Peyer's patch (tissue), 4 donors: ENCODE measurements at places on chromosomes 13 and 19. TPM values are rescaled to one million over a fixed set of nuclear protein-coding genes. Genes with fewer than 3 reads are reported as not detected.

EBI3 gene
- not detected for total RNA-seq

DNA sequence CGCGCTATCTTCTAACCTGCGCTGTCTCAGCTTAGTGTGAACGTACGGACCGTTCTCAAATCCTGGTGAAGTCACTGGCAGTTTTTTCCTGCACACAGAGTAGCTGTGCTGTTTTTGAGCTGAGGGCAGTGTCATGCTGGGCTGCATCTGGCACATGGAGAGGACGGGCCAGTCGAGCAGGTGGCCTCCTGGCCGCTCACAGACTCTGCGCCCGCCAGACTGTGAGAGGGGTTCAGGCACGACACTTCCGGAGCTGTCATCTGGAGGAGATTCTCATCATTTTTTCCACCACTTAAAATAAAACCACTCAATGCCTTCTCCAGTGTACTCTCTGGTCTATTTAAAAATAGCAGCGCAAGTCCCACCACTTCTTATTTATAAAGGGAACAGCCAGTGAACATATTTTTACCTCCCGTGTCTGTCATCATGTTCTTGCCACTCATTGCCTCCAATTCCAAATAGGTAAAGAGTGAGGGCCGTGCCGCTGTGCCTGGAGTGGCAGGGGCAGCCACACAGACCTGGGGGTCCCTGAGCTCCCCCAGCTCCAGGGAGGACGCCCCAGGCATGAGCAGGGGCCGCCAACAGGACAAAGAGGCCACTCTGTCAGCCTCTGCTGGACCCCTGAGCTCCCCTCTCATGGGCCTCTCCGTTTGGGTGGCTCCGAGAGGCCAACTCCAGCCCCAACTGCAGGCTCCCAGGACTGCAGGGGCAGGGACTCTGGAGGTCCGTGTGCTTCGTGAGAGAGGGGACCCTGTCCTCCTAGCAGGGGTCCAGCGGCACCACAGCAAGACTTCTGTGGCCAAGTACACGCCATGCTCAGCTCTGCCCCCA lies 36.9 kb upstream of the GRTP1 start:
- H3K27me3 ChIP-seq = no peaks in the 10 kb centered on the region
- DNase-seq = no peak
- H3K4me1 ChIP-seq = no peaks in the 10 kb centered on the region
- no peaks in the 10 kb centered on the region for H3K36me3 ChIP-seq

DNA sequence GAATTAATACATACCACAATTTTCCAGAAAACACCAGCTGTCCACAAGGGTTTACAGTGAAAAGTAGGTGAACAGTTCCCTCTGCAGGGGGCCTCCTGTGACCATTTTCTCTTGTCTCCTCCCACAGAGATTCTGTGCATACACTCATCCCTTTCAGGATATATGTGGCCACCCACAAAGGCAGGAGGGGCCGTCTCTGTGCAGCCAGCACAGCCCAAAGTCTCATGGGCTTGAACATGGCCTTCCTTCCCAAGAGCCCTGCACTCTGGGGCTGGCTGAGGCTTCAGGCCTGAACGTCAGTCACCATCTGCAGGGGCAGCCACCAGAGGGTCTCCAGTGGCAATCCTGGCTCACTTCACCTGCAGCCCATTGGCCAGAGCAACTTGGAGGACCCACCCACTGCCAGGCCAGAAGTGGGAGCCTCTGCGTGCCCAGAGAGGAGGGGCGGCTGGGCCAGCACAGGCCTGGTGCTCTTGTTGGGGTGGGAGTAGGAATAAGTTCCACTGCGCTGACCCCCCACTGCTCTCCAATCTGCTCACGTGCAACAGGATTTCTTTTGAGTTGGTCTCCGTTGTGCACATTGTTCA lies 25.1 kb downstream of the TMEM161A start:
- DNase-seq = no peak
- H3K4me1 ChIP-seq = no peaks in the 10 kb centered on the region
- H3K27me3 ChIP-seq = no peaks in the 10 kb centered on the region
- no peaks in the 10 kb centered on the region for H3K36me3 ChIP-seq
- no peak overlapping the region for H3K4me3 ChIP-seq

DNA sequence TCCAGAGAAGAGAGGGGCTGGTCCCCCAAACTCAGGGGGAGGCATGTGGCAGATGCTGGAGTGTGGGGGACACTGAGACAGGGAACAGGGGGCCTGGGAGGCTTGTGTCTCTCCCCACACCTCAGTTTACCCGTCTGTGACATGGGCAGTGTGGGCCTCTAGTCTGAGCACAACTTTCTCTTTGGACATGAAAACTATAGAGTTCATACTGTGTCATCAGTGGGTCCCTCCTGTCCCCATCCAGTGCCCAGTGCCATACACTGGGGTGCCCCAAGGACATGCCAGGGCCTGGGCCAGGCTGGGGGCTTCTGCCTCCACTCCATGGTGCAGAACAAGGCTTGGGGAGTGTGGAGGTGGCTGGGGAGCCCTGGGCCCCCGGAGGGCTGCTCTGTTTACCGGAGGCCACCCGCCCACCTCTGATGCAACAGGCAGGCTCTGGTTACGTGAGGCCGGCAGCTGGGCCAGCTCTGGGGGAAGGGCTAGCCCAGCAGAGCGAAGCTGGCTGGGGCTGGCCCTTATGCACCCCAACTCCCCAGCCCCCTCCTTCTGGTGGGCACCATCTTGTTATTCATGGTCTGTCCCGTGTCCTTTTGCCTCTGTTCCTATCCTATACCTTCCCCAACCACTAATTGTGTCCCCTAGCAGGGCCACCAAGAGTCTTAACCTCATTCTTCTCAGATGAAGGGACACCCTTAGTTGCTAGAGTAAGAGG lies 1.9 kb upstream of the MEF2B start:
- peaks cover 14% of the 10 kb centered on the region for H3K4me1 ChIP-seq
- DNase-seq = no peak
- no peaks in the 10 kb centered on the region for H3K36me3 ChIP-seq
- no peak overlapping the region for H3K27ac ChIP-seq
- H3K4me3 ChIP-seq = no peak overlapping the region

- H3K4me1 ChIP-seq = no peaks in the 10 kb centered on the region
- no peaks in the 10 kb centered on the region for H3K36me3 ChIP-seq
- no peak overlapping the region for H3K4me3 ChIP-seq
- H3K27ac ChIP-seq = no peak overlapping the region
- no peaks in the 10 kb centered on the region for H3K27me3 ChIP-seq
These were observed 11.9 kb upstream of the C13orf42 start for GRCh38 chr13:51122868-51123566.

ENOX1 gene
- total RNA-seq = 0.83 TPM

DNA sequence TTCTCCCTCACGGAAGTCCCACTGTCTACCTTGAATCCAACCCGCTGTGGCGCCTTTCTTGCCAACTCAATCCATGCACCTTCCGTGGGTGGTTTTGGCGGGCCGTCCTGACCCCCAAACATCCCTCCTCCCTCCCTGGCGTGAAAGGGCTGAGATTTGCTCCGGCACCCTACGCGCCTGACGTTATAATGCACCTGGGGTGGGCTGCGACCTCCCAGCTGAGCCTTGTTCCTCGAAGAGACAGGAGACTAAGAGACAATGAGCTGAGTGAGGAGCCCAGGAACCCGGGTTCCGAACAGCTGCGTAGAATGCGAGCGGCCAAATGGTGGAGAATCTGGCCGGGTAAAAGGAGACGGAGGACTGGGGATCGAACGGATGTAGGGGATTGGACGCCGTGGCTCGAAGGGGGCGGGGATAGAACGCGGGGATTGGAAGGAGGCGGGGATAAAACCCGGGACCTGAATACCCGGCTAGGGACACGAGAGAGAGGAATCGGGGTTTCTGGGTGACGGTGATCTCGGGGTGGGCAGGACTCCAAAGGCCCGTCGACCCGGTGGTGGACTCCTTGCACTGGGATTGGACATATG lies at the start of gene CPT1C:
Gene CPT1C, plus strand, starts transcription at position 461 of the 587 bp plus-strand sequence. CDS start 1,137 bp downstream, outside the sequence.
- peaks cover 15% of the 10 kb centered on the region for H3K27me3 ChIP-seq
- peak; percentile 74 for DNase-seq
- peak within 1 kb of the TSS; percentile 31 for H3K27ac ChIP-seq
- H3K4me3 ChIP-seq = peak within 1 kb of the TSS; percentile 47
- peaks cover 29% of the 10 kb centered on the region for H3K4me1 ChIP-seq

- H3K36me3 ChIP-seq = no peaks in the 10 kb centered on the region
- no peaks in the 10 kb centered on the region for H3K4me1 ChIP-seq
- H3K27ac ChIP-seq = no peak overlapping the region
- no peak overlapping the region for H3K4me3 ChIP-seq
- no peaks in the 10 kb centered on the region for H3K27me3 ChIP-seq
These were observed 123.6 kb downstream of the UQCRFS1 start for GRCh38 chr19:29089315-29089870.

RPL21 gene
- total RNA-seq = 277 TPM

GRCh38 chr13:28458608-28459007 lies 36.3 kb downstream of the FLT1 start:
- H3K4me1 ChIP-seq = no peaks in the 10 kb centered on the region
- H3K27me3 ChIP-seq = no peaks in the 10 kb centered on the region
- H3K27ac ChIP-seq = no peak overlapping the region
- no peak overlapping the region for H3K4me3 ChIP-seq

DNA sequence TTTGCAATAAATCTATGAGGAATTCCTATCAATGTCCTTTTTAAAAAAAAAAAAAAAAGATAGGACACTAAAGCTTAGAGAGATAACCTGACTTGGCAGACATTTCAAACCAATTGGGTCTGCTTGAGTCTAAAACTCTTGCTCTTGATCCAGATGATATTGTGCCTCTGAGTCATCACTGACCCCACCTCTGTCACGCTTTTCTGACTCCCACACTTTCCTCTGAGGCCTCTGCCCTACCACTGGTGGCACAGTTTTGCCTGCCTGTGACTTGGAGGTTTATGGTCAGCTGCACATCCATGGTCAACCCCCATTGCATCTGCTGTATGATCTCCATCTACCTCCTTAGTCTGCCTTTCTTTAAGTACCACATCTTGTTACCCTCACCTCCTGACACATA lies 328.7 kb downstream of the SPRY2 start:
- H3K4me1 ChIP-seq = peaks cover 13% of the 10 kb centered on the region
- no peak overlapping the region for H3K4me3 ChIP-seq
- no peak for DNase-seq
- H3K27ac ChIP-seq = no peak overlapping the region
- no peaks in the 10 kb centered on the region for H3K27me3 ChIP-seq

GRCh38 chr19:403221-404027 lies 5.5 kb downstream of the C2CD4C start:
- peaks cover 12% of the 10 kb centered on the region for H3K4me1 ChIP-seq
- H3K4me3 ChIP-seq = no peak overlapping the region
- DNase-seq = no peak
- H3K27me3 ChIP-seq = no peaks in the 10 kb centered on the region
- H3K36me3 ChIP-seq = no peaks in the 10 kb centered on the region

DNA sequence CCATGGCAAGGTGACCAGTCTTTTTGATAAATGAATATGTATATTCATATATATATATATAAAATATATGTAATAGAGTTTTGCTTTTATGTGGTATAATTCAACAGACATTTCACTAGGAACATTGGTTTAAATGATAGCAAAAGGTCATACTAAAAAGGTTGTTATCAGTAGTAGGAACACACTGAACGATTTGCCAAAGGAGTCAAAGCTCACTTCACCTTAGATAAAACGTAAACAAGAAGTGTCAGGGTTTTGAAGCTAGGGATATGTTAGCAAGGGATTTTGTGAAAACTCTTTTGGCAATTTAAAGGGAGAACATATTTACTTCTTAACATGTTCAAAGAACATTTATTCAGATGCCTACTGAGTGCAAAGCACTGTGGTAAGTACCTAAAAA lies 8.0 kb upstream of the HS6ST3 start:
- H3K27ac ChIP-seq = no peak overlapping the region
- no peaks in the 10 kb centered on the region for H3K4me1 ChIP-seq
- no peaks in the 10 kb centered on the region for H3K36me3 ChIP-seq
- no peaks in the 10 kb centered on the region for H3K27me3 ChIP-seq
- H3K4me3 ChIP-seq = no peak overlapping the region

GRCh38 chr13:72458701-72459100 lies 268.7 kb downstream of the MZT1 start:
- no peaks in the 10 kb centered on the region for H3K27me3 ChIP-seq
- no peaks in the 10 kb centered on the region for H3K4me1 ChIP-seq
- no peak overlapping the region for H3K4me3 ChIP-seq
- H3K27ac ChIP-seq = no peak overlapping the region

DNA sequence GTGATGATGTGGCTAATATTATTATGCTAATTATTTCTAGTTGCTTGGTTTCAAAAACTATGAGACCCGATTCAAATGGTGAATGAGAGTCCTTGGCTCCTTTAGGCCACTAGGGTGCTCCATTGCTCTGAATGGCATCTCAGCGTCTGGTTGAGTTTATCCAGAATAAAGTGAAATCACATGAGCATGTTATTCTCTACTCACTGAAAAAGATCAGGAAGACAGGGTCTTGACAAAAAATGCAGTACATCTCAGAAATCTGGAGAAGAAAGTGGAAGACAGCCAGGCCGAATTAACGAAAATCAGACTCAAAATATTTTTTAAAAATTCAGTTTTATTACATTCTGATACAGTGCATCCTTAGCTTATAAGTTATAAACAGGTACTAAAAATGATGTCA lies 516.2 kb downstream of the MYO16 start:
- H3K4me1 ChIP-seq = no peaks in the 10 kb centered on the region
- no peaks in the 10 kb centered on the region for H3K27me3 ChIP-seq
- no peak overlapping the region for H3K27ac ChIP-seq
- no peak overlapping the region for H3K4me3 ChIP-seq
- no peaks in the 10 kb centered on the region for H3K36me3 ChIP-seq
- no peak for DNase-seq

ZNF570 gene
- 6.6 TPM for total RNA-seq

- H3K27me3 ChIP-seq = no peaks in the 10 kb centered on the region
- no peaks in the 10 kb centered on the region for H3K4me1 ChIP-seq
- no peak overlapping the region for H3K27ac ChIP-seq
- no peaks in the 10 kb centered on the region for H3K36me3 ChIP-seq
- DNase-seq = peak; percentile 22
These were observed 14.1 kb upstream of the AMER2 start for GRCh38 chr13:25186187-25186586.

DNA sequence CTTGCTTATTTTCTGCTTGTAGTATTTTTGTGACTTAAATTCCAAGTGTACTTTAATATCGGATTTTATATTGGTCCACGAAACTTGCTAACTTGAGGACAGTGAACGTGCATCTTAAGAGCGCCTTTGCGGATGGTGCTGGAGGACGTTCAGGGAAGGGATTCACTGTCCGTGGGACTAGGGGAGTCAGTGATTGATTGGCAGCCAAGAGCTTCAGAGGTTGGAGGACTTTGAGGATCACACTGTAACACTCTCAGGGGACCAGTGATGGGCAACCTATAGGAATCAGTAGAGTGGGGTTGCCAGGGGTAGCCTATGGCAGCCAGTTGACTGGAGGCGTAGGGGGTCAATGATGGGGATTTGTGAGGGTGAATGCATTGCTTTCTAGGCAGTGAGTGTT lies 516 bp downstream of the ZNF175 start:
- no peak for DNase-seq
- no peak overlapping the region for H3K27ac ChIP-seq
- H3K4me3 ChIP-seq = peak overlapping the region; percentile 70
- peaks cover 13% of the 10 kb centered on the region for H3K36me3 ChIP-seq
- no peaks in the 10 kb centered on the region for H3K4me1 ChIP-seq

- H3K4me3 ChIP-seq = no peak overlapping the region
- H3K36me3 ChIP-seq = peaks cover 63% of the 10 kb centered on the region
- no peak overlapping the region for H3K27ac ChIP-seq
- DNase-seq = no peak
These were observed 11.2 kb downstream of the ZNF83 start for GRCh38 chr19:52626915-52627314.

- no peak for DNase-seq
- H3K4me1 ChIP-seq = no peaks in the 10 kb centered on the region
- H3K27ac ChIP-seq = no peak overlapping the region
- H3K27me3 ChIP-seq = no peaks in the 10 kb centered on the region
These were observed 60.4 kb downstream of the DPF1 start for GRCh38 chr19:38163419-38164290.

GRCh38 chr19:41915021-41915775 lies 13.1 kb downstream of the ERFL start:
- no peak for DNase-seq
- no peaks in the 10 kb centered on the region for H3K36me3 ChIP-seq
- no peak overlapping the region for H3K27ac ChIP-seq
- no peak overlapping the region for H3K4me3 ChIP-seq
- H3K27me3 ChIP-seq = peaks cover 34% of the 10 kb centered on the region

THAP8 gene
- 5.8 TPM for total RNA-seq

TIMM44 gene
- 211 TPM for total RNA-seq
